ENCODE measurements at places on chromosomes 6 and 20.

DNA sequence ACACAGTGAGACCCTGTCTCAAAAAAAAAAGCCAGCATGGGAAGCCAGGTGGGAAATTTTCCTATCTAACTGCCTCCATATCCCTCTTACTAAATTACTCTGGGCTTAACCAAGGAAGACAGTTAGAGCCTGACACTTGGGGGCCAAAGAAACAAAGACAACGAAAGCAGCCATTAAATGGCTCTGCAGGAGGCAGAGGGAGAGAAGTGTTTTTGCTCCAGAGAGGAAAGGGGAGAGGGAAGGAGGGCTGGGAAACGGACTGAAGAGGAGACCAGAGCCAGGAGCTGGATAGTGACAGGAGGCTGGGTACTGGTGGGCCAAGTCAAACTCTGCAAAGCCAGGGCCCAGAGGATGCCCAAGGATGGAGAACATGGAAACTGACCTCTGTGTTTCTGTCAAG lies 10.7 kb upstream of the TGIF2 start:
- no peak for DNase-seq

DNA sequence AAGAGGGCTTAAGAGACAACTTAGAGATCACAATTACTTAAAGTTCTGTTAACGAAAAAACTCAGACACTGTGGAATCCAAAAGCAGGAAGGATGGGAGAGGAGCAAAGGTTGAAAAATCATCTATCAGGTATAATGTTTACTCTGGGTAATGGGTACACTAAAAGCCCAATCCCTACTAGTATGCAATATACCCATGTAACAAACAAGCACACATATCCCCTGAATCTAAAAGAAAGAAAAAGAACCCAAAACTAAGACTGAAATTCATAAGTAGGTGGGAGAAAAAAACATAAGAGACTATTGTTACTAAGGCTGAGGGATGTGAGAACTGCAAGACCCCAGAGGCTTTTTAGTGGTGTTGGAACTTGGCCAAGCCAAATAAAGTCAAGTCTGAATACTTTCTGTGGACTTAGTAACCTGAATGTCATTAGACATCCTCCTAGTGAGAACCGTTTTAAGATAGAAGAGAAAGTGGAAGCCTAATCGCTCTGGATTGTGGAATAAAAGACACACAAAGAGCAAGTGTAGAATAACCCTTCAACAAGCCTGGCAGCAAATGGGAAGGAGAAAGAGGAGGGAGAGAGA lies 189.4 kb upstream of the RNF217 start:
- DNase-seq = no peak

DNA sequence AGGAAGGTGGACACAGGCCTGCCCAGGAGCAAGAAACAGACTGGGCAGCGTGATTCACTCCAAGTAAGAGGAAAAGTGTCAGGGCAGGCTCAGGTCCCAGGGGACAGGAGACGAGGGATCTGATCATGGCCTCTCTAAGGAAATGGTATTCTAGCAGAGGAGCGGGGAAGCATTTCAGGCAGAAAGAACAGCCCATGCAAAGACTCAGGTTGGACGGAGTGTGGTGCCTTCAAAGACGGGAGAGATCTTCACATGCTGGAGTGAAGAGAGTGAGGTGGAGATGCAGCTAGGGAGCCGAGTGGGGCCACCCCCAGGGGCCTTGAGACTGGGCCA lies 161.1 kb downstream of the SYCP2 start:
- DNase-seq = no peak

GRCh38 chr20:1636621-1637020 lies 16.8 kb upstream of the SIRPB1 start:
- DNase-seq = no peak

GRCh38 chr6:136501096-136501495 lies 49.1 kb downstream of the MAP7 start:
- DNase-seq = no peak

DNA sequence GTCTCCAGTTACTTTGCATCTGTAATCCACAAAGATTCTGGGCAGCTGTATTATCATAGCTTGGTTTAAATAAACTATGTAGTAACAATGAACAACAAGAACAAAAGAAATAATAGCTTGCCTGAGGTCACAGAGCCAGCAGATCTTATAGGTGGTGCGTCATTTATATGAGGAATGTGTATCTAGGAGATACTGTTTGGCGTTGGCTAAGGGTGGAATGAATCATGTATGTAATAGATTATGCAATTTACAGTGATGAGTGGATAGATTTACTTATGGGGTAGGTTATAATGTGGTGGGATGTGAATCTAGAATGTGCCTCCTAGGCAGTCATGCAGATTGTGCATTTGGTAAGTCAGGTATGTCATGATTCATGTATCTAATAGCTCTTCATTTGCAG lies 42.8 kb downstream of the HNF4A start:
- DNase-seq = no peak

GRCh38 chr6:56899311-56899710 lies 55.6 kb upstream of the BEND6 start:
- no peak for DNase-seq

DNA sequence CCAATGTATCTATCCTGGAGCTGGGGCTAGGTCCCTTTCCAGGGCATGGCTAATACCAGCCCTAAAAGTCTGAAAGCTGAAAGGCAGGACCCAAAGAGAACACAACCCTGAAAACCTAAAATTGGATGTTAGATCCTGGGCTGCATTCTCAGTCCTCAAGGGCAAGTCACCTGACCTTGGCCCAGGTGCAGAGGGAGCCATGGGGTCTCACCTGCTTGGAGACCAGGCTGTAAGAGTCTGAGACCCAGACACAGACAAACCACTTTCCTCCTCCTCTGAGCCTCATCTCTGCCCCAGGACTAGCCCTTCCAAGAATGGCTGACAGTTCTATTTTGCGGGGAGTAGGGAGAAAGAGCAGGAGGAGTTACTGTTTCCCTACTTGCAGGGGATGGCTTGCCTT lies 60.0 kb downstream of the EFCAB8 start:
- DNase-seq = no peak

DNA sequence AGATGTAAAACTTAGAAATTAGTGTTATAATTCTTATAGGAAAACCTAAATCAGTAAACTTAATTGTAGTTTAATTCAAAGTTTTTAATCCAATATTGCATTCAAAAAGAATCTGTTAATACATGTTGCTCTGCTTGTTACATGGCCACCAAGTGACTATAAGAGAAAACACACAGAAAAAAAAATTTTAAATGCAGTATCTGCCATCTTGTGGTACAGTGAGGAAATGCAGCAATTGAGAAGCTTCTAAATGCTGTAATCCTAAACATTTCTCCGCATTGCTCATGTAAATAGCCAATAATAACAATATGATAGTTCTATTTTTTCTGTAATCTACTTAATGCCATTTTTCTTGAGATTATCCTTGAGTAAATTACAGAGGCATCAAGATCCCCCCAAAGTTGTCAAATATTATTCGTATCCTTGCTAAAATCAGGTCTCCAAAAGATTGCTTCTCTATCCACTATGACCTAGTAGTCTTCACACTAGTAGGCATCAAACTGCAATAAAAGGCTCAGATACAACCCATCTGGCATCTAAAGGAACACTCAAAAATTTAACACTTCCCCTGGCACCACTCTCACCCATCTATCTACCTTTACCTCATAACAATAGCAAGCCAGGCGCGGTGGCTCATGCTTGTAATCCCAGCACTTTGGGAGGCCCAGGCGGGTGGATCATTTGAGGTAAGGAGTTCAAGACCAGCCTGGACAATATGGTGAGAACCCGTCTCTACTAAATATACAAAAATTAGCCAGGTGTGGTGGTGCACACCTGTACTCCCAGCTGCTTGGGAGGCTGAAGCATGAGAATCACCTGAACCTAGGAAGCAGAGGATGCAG lies 34.6 kb downstream of the HDAC2 start:
- no peak for DNase-seq

DNA sequence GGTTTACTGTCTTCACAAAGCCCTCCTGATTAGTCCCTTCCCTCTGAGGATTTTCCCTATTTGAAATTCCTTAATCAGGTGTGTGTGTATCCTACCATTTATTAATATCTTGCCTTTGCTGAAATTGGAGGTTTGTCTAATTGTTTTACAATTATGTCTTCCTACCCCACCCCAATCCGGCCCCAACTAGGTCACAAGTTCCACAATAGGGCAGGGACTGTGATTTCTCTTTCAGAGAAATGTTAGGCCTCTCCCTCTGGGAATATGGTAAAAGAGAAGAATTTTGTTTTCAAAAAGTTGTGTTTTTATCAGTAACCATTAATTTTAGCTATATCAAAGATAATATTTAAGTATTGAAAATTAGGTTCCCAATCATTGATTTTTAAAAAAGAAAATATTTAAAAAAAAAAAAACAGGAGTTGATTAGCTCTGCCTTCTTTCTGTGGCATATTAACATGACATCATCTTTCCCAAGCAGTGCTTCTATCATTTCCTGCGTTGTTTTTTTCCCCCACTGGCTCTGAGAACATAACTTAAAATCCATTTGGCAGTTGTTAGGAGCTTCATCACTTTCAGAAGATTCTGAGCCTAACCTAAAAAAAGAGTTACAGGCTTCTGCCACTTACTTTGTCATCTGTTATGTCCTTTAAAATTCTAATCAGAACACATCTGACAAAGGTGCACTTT lies 36.1 kb downstream of the BLOC1S5 start:
- DNase-seq = no peak

DNA sequence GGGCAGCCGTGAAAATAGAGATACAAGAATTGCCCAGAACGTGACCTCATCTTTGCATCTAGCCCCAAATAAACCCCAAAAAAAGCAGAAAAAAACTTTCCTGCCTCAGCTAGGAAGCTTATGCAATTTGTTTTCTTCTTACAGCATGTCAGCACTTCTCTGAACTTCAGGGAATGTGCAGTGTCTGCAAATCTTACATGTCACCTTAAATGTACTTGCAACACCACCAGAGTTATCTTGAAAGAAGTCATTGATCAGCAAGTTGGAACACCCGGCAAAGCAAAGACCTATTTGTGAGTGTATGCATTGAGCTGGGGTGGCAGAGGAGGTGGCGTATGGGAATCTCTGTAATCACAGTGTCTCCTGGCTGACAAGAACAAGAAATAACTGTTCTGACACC lies 123.4 kb downstream of the PKHD1 start:
- DNase-seq = no peak

DNA sequence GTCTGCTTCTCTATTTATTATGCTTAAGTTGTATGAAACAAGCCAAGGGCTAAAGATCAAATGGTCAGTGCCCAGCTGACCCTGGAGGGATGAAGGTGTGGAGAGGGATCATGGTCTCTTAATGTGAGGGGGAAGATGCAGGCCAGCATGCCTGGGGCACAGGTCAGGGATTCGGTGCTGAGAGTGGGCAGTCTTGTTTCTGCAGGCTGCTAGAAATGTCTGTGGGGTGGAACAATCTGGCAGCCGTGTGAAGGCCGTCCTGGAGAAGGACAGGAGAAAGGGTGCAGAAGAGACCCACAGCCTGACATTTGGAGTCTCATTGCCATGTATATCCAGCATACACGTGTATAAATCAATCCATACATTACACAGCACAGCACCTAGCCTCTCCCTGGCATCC lies 258.3 kb upstream of the MOCS1 start:
- no peak for DNase-seq

DNA sequence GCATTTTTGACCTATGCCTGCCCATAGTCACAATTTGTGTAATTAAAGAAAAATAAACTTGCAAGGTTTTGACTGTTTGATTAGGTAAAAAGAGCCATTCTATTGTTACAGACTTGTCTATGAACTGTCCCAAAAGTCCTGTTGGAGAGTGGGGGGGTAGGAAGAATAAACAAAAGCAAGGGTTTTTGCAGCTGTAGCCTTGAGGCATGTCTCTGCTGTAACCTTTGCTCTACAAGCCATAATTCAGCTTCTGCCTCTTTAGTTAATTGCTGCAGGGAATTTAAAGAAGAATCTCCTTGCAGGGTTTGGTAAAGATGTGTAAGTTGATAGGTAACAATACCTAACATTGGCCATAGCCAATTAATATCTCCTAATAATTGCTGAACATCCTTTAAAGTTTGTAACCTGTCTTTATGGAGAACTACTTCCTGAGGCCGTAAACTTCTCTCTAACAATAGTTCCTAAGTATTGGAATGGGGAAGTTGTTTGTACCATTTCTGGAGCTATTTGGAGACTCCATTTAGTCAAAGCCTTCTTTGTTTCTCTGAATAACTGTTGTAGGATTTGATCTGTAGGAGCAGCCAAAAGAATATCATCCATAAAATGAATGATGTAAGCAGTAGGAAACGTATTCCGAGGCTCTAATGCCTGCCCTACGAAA lies 7.9 kb upstream of the ABHD12 start:
- no peak for DNase-seq

GRCh38 chr20:13297147-13297899 lies 76.2 kb downstream of the ISM1 start:
- no peak for DNase-seq

DNA sequence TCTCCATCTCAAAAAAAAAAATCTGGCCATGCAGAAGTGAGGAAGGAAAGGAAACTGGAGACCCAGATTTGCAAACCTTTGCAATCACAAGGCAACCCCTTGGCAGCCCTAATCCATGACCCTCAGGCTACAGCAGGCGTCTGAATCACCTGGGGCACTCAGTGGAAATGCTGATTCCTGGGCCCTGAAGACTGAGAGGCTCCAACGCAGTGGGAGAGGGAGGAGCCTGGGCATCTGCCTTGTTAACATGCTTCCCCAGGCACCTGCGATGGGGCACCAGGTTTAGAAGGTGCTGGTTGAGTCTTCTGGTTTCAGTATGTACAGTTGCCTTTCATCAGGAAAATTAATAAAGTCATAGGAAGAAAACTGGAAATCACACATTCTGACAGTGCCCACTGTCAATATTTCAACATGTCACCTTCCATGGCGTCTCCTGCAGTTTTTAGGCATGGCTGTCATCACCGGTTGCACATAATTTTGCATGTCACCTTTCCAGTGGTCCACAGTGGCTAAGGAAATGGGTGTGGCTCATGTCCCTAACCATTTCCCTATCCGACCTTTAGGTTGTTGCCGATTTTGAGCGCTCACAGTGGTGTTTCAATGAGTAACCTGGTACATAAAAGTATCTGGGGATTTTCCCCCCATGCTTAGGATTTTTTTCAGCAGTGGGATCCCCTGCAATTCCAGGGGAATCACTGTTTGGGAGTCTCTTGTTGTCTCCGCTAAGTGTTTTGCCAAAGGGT lies 56.9 kb downstream of the PREX1 start:
- no peak for DNase-seq

GRCh38 chr6:11366183-11366933 lies 133.9 kb upstream of the NEDD9 start:
- DNase-seq = peak; percentile 34

GRCh38 chr6:31737315-31737990 lies 1.1 kb upstream of the CLIC1 start:
- no peak for DNase-seq

- DNase-seq = no peak
These were observed 279.6 kb upstream of the SULF2 start for GRCh38 chr20:48064929-48065328.

DNA sequence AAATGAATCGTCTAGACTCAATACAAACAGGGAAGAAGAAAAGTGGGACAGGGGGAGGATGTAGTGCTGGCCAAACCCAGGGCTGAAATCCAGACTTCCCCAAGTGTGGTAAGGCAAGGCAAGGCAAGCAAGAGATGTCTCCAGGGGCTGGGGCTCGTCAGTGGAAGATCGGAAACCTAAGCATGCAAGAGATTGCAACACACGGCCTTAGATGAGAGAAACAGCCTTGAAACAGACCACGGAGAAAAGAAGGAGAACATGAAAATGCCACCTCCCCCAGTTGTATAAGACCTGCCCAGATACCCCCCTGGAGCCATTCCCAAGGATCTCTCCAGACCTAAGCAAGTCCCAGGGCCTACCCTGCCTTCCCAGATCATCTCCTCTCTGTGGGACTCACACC lies 20.0 kb downstream of the VEGFA start:
- no peak for DNase-seq

Data from activated T-cell treated with anti-CD3 and anti-CD28 coated beads for 48 hours (primary cell).